Vagina (tissue), 2 donors: ENCODE measurements at places on chromosomes 4 and X. TPM values are rescaled to one million over a fixed set of nuclear protein-coding genes. Genes with fewer than 3 reads are reported as not detected.

DNA sequence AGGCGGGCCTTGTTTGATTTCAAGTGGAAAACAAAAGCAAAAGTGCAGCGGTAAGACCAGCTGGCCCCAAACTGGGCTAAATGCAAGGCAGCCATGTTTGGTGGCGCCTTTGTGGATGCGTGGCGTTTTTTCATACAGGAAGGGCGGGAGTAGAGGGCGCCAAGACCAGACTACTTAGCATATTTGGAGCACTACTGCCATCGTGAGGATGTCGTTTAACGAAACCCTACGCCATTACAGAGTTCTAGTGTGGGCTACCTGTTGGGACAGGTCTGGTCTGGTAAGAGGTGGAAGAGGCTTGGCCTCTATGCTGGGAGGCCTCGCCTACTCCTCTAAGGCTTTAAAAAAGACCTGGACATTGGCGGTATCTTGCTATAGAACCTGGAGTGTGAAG, 230.7 kb upstream of the STK26 start:
- no peaks in the 10 kb centered on the region for H3K4me1 ChIP-seq

DNA sequence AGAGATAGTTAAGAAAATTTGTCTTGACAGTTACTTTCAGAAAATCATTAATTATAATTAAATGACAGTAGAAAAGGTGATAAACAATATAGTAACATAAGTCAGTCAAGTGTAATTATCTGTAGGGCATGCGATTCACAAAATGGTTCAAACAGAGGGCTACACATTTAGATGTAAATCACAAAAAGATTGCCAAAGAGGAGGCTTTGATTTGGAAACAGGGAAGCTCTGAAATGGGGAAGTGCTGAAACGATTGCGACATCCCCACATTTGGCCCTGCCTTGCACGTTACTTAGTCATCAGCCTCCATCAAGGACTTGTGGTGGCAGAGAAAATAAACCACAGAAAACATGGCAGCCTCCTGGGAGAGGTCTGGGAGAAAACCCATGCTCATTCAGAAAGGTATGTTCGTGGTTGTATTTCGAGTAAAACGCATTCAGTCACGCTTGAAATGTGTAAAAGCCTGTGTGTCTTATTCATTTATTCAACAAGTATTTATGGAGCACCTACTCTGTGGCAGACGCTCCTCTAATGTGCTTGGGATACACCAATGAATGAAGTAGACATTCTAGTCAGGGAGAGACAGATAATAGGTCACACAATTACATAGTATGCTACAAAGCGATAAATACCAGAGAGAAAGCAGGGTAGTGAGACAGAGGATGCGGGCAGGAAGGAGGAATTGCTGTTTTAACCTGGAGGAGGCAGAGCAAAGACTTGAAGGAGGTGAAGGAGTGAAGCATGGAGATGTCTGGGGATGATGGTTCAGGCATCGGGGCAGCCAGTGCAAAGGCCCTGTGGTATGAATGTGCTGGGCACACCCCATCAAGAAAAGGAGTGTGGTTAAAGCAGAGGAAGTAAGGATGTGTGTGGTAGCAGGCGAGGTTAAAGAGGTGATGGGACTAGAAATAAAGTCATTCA, 7.8 kb downstream of the RBM47 start:
- no peak overlapping the region for H3K4me3 ChIP-seq
- no peaks in the 10 kb centered on the region for H3K27me3 ChIP-seq
- no peak for DNase-seq

Gene HAND2
- total RNA-seq = 26.0 TPM

- H3K27me3 ChIP-seq = no peaks in the 10 kb centered on the region
- H3K36me3 ChIP-seq = no peaks in the 10 kb centered on the region
- H3K4me1 ChIP-seq = no peaks in the 10 kb centered on the region
- no peak for DNase-seq
- H3K27ac ChIP-seq = no peak overlapping the region
- no peak overlapping the region for H3K4me3 ChIP-seq
Measured at GRCh38 chr4:160546201-160546600, 1443.3 kb downstream of the RAPGEF2 start.

Gene MYL5
- 3.4 TPM for total RNA-seq

Gene ENOX2
- 8.8 TPM for total RNA-seq

Gene GABRG1
- not detected for total RNA-seq

DNA sequence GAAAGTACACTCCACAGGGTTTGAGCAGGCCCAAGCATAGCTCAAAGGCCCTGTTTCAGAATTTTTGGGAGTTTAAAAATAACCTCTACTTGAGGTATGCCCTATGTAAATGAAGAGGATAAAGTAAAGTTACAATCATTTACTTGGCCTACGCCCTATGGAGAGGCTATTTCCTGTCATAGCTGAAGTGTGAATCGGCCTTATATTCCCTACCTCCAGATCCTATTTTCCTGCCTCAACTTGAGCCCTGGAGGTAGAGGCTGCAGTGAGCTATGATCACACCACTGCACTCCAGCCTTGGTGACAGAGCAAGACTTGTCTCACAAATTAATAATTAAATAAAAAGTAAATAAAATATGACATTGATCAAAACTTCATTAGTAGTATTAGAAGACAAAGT, 11.5 kb upstream of the TXLNG start:
- no peaks in the 10 kb centered on the region for H3K4me1 ChIP-seq
- H3K27me3 ChIP-seq = no peaks in the 10 kb centered on the region
- DNase-seq = no peak
- H3K36me3 ChIP-seq = no peaks in the 10 kb centered on the region

Gene TEX13C
- not detected for total RNA-seq

DNA sequence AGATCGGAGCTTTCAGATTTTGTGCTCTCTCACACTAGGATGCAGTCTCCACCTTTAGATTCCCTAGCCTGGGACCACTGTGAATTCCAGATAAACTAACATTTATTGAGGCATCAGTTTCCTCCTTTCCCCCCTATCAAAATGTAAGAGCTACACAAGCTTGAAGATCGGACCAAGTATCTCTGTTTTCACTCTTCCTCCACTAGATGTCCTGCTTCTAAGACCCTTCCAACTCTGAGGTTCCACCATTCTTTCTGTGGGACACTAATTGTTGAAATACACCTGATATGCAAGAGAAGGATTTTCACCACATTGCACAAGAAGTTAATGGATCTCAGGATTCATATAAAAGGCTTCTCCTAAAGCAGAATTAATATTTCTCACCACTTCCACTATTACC, 43.0 kb upstream of the PHOX2B start:
- no peaks in the 10 kb centered on the region for H3K4me1 ChIP-seq
- no peaks in the 10 kb centered on the region for H3K27me3 ChIP-seq
- H3K27ac ChIP-seq = no peak overlapping the region

GRCh38 chr4:2595436-2595835, 59.0 kb downstream of the FAM193A start:
- no peak overlapping the region for H3K4me3 ChIP-seq
- H3K36me3 ChIP-seq = no peaks in the 10 kb centered on the region
- no peak for DNase-seq
- no peak overlapping the region for H3K27ac ChIP-seq
- no peaks in the 10 kb centered on the region for H3K27me3 ChIP-seq
- peaks cover 85% of the 10 kb centered on the region for H3K4me1 ChIP-seq

Gene CDKL2
- total RNA-seq = 0.74 TPM
